ENCODE measurements at places on chromosomes 7 and 10.

DNA sequence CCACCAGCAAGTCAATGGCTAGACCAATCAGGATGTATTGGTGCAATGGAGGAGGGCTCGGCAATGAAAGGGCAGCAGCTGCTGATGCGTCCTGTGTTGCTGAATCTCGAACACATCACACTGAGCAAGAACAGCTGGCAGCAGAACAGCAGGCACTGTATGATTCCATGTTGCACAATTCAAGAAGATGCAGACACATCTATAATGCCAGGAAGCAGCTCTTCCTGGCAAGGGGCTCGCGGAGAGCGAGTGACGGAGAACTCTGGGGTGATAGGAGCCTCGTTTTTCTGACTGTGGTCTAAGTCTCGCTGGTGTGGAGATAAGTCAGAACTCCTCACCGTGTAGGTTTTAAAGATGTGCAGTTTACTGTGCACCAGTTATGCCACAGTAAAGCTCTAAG, 24.8 kb upstream of the PFKP start:
- no peak for DNase-seq

DNA sequence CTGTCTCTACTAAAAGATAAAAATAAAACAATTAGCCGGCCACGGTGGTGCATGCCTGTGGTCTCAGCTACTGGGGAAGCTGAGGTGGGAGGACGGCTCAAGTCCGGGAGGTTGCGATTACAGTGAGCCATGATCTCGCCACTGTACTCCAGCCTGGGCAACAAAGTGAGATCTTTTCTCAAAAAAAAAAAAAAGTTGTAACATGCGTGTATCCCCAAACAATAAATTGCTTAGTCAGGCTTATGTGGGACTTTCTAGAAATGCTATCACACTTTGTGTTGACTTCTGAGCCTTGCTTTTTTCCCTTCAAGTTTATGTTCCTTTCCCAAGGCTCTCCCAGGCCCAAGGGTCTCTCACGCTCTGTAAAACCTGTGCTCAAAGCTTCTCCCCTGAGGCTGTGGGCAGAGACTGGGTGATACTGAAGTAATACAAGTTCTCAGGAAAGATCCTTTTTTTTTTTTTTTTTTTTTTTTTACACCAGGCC, 88.0 kb upstream of the TNS3 start:
- no peak for DNase-seq

DNA sequence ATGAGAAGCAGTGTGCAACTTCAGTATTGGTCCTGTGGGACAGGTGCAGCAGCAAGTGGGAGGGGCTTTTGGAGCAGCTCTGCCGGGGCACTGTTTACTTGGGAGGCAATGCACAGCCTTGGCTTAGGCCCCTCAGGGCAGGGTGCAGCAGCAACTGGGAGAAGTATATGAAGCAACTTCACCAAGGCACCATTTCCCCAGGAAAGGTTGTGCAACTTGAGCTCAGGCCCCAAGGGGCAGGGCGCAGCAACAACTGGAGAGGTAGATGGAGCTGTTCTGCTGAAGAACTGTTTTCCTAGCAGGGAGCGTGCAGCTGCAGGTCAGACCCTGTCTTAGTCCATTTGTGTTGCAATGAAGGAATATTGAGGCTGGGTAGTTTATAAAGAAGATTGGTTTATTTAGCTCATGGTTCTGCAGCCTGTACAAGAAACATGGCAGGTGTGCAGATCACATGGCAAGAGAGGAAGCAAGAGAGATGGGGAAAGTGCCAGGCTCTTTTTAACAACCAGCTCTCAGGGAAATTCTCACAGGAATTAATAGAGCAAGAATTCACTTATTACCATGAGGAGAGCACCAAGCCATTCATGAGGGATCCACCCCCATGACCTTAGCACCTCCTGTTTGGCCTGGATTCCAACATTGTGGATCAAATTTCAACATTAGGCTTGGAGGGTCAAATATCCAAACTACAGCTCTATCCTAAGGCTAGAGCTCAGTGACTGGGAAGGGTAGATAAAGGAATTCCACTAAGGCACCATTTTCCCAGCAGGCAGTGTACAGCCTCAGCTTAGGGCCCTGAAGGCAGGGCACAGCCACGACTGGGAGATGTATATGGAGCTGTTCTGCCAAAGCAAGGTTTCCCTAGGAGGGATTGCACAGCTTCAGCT, 10.9 kb downstream of the GPR141 start:
- DNase-seq = no peak

DNA sequence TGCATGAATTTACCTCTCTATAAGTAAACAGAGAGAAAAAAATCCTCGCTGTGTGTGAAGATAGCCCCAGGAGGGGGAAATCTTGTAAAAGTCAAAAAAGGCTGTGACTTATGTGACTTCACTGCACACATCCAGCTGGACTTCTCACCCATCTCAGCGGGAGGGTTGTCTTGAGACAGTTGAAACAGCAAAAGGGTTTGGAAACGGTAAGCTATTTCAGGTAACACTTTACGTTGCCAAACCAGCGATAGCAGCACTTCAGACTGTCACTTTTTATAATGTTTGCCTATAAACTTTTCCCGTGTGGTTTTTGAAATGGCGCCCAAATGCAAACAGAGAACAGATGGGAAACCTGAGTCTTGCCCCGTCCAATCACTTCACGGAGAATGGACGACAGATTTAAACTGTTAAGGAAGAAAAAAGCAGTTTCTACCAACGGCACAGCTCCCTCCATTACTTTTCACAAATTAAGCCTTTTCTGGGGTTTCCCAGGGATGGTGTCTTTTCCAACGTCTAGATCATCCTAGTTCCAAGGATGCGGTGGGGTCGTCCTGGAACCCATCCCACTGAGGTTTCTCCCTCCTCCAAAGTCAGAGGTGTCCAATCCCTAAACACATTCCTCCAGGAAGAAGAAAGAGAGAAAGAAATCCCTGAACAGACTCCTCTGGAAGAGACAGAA, 25.2 kb downstream of the FGFR2 start:
- DNase-seq = no peak

GRCh38 chr7:128044064-128044463, 12.8 kb upstream of the LRRC4 start:
- no peak for DNase-seq

DNA sequence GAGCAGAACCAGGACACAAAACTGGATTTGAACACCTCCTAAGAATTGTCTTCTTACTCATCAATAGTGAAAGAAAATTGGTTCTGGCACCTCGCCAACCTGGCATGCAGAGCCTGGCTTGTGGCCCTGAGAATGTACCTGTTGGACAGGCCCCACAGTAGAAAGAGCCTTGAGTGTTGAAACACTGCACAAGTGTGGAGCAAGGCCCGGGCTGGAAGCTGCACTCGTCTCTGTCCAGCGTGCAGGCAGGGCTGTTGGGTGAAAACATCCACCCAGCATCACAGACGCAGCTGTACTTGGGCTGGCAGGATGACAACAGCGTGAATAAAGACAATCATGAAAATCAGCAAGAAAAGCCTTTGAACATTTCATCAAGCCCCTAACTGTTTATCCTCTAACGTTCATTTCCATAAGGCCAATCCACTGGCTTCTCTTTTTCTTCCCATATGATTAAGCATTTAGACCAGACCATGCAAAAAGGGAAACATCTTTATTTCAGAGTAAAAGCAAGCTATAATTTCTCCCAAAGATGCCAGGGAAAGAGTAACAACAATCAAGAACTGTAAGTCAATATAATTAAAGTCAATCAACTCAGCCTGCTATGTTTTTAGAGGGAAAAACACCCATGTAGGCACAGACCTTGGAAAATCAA, 15.6 kb downstream of the CUBN start:
- DNase-seq = no peak

DNA sequence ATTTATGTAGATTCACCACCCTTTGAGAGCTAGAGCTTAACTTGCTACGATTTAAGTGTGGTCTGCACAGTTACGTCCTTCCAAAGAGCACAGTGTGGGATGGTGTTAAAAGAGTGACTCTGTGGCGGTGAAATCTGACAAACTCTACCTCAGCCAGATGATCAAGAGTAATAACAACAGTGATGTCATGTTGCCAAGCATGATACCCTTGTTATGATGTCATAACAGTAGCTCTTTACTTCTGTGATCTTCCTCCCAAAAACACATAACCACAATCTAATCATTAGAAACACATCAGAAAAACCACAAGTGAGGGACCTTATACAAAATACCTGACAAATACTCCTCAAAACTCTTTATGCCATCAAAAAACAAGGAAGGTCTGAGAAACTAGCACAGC, 649.3 kb downstream of the POM121L12 start:
- no peak for DNase-seq

Measured in T-cell (primary cell).